ENCODE measurements at places on chromosomes 6 and 20.

DNA sequence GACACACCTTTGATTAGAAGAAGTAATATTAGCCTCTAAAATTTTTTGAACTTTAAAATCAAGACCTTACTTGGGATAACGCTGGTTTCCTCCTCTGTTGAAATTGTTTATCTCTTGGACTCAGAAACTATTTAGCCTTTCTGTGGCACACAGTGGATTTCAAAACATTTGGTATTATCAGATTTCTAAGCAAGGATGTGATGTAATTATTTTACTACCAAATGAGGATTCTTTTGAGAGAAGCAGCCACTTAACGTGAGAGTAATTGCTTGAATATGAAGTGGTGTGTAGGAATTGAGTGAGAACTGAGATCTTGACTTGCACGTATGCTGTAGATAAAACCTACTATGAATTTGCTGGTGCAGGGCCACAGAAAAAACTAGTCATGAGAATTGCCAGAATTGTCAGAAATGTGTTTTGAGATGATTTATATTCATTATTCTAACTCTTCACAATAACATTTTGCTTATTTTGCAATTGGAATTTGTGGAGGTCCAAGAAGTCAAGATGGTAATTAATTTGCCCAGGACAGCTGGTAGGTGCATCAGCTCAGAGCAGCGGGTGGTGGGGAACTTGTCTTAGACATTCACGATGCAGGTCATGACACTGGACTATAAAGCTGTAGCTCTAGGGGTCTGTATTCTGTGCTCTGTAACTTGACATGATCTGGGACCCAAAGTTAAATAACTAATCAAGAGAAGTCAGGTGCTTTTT is 53.4 kb downstream of the AKAP12 start:
- ATAC-seq, result no peak

GRCh38 chr6:31815025-31815838 is at the start of the genes HSPA1A and HSPA1L:
Gene HSPA1A, plus strand, starts transcription at chr6:31815543. Its CDS starts 214 bp downstream, at chr6:31815757.
Gene HSPA1L, minus strand, starts transcription at chr6:31815283. Its CDS starts 3,311 bp downstream, at chr6:31811972.
- peak; percentile 93 for ATAC-seq

DNA sequence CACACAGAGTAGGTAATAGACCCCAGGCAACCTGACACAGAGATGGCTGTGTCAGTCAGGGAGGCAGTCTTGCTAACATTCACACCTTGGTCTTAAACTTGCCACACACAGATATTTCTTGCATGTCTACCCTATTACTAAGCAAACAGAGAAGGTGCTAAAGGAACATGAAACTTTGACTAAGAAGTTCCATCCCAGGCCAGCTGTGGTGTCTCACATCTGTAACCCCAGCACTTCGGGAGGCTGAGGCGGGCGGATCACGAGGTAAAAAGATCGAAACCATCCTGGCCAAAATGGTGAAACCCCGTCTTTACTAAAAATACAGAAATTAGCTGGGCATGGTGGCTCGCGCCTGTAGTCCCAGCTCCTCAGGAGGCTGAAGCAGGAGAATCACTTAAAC is 222.4 kb upstream of the JARID2 start:
- ATAC-seq, result no peak

DNA sequence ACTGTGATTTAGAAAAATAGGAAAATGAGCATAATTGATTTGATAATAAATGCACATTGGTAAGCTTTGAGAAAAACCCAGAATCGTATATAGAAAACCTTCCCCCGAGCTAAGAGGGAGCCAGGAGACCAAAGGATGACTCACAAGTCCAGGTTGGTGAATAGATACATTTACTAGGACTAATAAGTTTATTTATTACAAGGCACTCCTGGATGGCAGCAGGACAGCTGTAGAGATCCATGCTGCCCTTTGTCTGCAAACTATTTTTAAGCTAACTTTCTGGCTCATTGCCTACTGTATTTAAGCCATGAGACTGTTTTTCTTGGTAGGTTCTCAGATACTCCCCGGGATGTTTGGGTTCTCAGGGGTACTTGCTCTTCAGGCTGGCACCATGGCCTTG is 13.4 kb downstream of the CASP8AP2 start:
- peak; percentile 92 for ATAC-seq

- ATAC-seq, result no peak
Measured at GRCh38 chr20:19670829-19671228, 87.2 kb upstream of the RIN2 start.

DNA sequence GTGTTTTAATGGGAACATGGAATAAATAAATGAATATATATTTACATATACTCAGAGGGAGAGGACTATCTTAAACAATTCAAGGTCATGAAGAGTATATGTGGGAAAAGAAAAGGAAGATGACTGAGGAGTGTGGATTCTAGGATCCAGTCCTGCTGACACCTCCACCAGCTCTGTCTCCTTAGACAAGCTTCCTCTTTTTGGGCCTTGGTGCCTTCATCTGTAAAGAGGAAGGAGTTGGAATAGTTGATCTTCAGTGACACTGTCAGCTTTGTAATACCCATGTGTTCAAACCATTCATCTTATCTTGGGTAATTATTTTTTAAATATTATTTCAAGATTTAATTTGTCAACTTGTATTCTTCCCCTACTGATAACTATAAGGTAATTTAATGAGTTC is 338.0 kb downstream of the ADGRB3 start:
- ATAC-seq, result no peak

- ATAC-seq, result no peak
Measured at GRCh38 chr6:111753573-111753972, 119.7 kb downstream of the FYN start.

GRCh38 chr6:45436544-45437438 is 59.1 kb upstream of the SUPT3H start:
- ATAC-seq, result peak; percentile 79

GRCh38 chr20:8152183-8152582 is 20.1 kb downstream of the PLCB1 start:
- ATAC-seq, result peak; percentile 64

- ATAC-seq, result no peak
Measured at GRCh38 chr6:118101220-118101619, 194.2 kb downstream of the SLC35F1 start.

GRCh38 chr20:3721912-3722311 is 9.5 kb upstream of the SIGLEC1 start:
- ATAC-seq, result no peak

GRCh38 chr6:20365456-20365855 is 36.2 kb upstream of the E2F3 start:
- ATAC-seq, result no peak

GRCh38 chr6:159053781-159054398 is 9.1 kb upstream of the TAGAP start:
- no peak for ATAC-seq

- peak; percentile 41 for ATAC-seq
Measured at GRCh38 chr6:134065706-134066105, 13.3 kb upstream of the SLC2A12 start.

- no peak for ATAC-seq
Measured at GRCh38 chr6:140321891-140322290, 947.4 kb upstream of the CITED2 start.
